ENCODE measurements at places on chromosomes 1 and 21.

DNA sequence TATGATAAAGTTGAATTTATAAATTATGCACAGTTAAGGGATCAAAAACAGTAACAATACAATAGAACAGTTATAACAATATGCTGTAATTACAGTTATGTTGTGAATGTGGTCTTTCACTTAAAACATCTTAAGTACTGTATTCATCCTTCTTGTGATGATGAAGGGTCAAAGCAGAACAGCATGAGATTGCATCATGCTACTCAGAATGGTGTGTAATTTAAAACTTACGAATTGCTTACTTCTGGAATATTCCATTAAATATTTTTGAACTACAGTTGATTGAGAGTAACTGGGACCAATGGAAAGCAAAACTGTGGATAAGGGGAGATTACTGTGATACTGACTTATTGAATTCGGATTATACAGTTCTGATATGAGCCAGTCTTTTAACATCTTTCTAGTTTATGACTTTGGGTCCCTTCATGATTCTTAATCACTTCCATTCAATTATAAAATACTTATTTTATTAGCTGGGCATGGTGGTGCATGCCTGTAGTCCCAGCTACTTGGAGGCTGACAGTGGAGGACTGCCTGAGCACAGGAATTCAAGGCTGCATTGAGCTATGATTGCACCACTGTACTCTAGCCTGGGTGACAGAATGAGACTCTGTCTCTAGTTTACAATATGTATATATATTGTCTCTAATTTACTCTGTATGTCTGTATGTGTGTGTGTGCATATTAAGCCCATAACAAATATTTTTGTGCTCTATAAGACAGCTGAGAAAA, 43.2 kb downstream of the ATP1B1 start:
- no peak for DNase-seq

- DNase-seq = no peak
These were observed 68.9 kb upstream of the COL11A1 start for GRCh38 chr1:103177108-103177775.

GRCh38 chr1:194289569-194290266, 1103.3 kb upstream of the B3GALT2 start:
- DNase-seq = no peak

- no peak for DNase-seq
These were observed 8.0 kb downstream of the RGL1 start for GRCh38 chr1:183812686-183813569.

DNA sequence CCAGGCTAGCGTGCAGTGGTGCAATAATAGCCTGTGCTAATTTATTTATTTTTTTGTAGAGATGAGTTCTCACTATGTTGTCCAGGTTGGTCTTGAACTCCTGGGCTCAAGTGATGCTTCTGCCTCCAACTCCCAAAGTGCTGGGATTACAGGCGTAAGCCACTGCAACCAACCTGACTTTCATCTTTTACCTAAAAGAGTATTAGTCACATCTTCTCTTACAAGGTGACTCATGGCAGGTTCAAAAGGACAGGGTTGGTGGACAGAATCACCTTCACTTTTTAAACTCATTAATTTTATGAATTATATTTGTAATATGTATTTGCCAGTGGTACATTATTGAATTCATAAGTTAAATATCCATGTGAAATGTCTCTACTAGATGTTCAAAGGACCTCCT, 18.1 kb downstream of the JAM2 start:
- no peak for DNase-seq

GRCh38 chr1:75616436-75617433, 5.8 kb upstream of the SLC44A5 start:
- no peak for DNase-seq

GRCh38 chr1:213821175-213821942, 166.4 kb upstream of the PROX1 start:
- DNase-seq = no peak

- DNase-seq = no peak
These were observed 6.8 kb downstream of the KCNH1 start for GRCh38 chr1:211127166-211127565.

GRCh38 chr1:65163201-65163805, 15.3 kb downstream of the AK4 start:
- DNase-seq = no peak
